ENCODE measurements at places on chromosomes 6 and 20.

DNA sequence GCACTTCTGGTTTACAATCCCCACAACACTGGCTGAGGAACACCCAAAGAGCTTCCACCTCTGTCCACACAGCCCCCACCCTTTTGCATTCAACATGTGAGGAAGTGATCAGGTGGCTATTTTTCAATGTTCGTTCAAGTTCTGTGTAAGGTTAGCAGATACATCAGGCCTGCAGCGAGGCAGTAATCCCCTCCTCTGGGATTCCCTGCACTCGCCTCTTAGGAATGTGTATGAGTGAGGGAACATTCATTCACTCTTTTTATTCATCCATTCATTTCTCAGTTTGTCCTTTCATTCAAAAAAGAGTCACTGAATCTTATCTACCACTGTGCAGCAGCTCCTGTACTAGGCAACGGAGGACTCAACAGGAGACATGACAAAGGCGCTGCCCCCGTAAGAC is 236.4 kb upstream of the PRDM1 start:
- no peak for DNase-seq

GRCh38 chr6:24692003-24692402 is 25.1 kb downstream of the ACOT13 start:
- no peak for DNase-seq

DNA sequence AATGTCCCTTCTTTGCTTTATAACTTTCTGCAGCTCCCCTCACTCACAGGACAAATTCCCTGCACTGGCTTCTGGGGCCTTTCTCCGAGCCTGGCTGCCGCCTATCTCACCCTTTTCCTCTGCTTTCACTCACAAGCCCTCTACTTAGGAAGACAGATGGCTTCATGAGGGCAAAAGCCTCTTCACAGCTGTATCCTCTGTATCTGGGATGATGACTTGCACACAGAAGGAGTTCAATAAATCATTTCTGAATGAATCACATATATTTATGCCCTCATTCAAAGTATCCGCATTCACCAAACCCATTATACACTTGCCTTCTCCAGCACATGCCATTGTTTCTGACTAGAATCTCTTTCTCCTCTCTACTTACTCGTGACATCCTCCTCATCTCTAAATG is 159.0 kb upstream of the RIPOR2 start:
- no peak for DNase-seq

DNA sequence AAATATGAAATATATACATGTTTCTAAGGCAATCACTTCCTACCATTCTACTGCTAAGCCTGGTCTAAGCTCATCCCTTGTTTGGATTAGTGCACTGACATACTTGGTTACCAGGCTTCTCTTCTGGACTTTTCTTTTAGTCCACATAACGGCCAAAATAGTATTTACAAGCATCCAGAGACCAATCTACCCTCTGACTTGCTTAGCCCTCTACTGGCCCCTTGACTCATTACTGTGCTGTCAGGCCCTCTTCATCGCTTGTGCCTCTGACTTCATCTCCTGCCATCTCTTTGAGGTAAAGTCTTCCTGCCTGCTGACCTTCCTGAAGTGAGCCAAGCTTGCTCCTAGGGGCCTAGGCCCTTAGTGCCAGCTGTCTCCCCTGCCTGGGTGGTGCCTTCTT is 35.1 kb downstream of the TULP4 start:
- DNase-seq = no peak

- DNase-seq = no peak
Observed at GRCh38 chr20:7610681-7611080, 329.6 kb downstream of the HAO1 start.

GRCh38 chr6:134123666-134124208 is 71.3 kb upstream of the SLC2A12 start:
- DNase-seq = no peak

- no peak for DNase-seq
Observed at GRCh38 chr6:56640374-56640773, 2.3 kb downstream of the DST start.

DNA sequence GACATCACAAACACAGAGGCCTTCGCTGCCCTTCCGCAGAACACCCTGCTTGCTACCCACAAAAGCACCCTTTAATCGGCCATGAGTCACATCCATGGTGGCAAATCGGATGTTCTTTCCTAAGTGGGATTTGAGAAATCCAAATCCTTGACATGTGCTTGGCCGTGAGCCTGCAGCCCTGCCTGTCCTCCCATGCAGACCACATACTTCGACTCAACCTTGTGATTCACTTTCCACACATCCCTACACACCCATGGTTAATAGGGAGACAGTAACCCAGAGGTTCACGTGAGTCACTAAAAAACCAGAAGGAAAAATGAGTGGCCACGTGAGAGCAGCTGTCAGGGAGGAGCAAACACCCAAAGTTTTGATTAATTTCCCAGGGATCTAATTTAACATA is 19.4 kb downstream of the RAMACL start:
- DNase-seq = no peak

GRCh38 chr20:4099905-4100675 is 84.7 kb upstream of the RNF24 start:
- DNase-seq = no peak

GRCh38 chr20:2149507-2149906 is 47.9 kb downstream of the STK35 start:
- DNase-seq = no peak

GRCh38 chr20:45037050-45037449 is 63.9 kb downstream of the KCNS1 start:
- DNase-seq = no peak

DNA sequence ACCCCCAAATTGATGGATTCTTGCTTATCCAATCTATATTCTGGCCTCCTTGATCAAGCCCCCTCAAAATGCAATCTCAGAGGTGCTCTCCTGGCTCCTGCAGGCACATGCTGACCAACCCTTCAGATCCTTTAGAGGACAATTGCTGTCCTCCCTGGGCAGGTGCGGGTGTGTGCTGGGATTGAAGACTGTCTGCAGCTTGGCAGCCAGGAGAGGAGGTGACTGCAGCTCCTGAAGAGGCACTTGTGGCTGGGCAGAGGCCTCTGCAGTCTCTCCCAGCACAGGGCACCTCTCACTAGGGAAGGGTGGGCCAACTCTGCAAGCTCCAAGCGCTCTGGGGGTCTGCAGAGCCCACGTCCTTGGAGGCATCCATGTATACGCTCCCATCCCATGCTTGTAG is 28.5 kb downstream of the SUMO4 start:
- DNase-seq = no peak

DNA sequence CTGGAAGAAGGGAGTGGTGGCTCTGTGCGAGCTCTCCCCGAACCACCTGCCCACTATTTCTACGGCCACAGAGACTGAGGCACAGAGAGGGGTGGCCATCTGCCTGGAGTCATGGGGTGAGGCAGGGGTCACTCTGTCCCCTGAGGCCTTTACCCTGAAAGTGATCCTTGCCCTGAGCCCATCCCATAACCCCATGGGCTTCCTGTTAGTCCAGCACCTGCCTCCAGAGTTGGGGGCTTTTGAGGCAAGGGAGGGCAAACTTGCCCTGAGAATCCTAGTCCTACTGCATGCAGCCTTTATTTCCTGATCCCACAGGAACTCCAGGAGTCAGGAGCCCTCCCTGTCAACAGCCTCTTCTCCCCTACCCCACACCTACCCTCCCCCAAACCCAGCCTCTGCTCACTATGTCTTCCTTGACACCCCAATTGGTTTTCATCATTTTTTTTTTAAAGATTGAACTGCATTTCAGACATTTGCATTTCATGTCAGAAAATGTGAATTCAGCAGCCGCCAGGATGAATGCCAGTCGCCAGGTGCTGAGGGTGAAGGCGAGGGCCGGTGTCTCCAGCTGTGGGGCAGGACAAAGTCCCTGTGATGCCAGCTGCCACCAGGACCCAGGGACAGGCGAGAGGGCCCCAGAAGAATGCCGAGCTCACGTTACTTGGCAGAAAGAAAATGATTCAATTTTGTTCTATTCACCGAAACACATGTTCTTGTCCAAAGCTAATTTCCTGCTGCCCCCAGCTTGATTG is 47.6 kb upstream of the NNAT start:
- no peak for DNase-seq

DNA sequence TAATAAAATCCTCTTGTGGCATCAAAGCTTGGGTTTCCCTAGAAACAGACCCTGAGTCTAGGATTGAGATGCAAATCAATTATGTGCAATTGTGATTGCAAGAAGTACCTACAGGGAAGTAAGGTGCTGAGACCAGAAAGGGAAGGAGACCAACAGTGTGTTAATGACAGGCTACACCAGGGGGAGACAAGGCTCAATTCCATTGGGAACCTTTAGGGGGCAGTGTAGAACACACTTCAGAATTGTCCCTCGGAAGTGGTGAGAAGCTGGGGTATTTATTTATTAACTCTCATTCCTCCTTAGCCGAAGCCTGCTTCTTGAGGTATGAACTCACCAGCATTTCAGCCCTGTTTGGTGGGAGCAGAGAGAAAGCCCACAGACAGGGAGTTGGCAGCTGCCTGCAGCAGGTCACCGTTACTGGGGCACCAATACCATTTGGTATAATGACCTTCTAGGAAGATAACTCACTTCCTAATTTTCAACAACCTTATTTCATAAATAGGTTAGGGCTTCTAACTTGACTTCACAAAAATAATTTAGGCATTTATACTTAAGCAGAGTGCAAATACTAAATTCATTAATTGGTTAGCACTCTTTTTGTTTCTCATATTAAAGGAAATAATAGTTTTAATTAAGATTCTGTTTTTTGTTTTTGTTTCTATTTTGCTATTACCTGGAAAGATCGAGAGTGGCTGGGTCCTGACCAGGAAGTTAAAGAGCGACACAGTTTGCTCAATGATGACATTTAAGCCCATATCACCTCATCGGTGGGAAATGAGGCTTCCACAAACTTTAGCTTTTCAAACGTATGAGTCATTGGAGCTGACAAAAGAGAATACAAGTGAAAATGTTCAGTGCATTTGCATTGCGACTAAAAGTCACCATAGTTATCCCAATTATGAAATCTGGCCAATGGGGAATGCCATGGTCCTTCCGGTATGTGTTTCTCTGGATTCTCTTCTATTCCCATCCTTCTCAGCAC is 94.8 kb downstream of the BTBD3 start:
- DNase-seq = no peak

- no peak for DNase-seq
Observed at GRCh38 chr20:32116079-32116521, 6.6 kb downstream of the TM9SF4 start.

- DNase-seq = no peak
Observed at GRCh38 chr20:57062241-57062640, 204.2 kb downstream of the BMP7 start.

- no peak for DNase-seq
Observed at GRCh38 chr6:166286839-166287271, 21.3 kb downstream of the PRR18 start.

- DNase-seq = no peak
Observed at GRCh38 chr6:50288881-50289280, 239.2 kb upstream of the DEFB112 start.

- DNase-seq = no peak
Observed at GRCh38 chr6:155442562-155442961, 13.1 kb downstream of the NOX3 start.

GRCh38 chr6:28807682-28808280 is 116.0 kb downstream of the TRIM27 start:
- no peak for DNase-seq

DNA sequence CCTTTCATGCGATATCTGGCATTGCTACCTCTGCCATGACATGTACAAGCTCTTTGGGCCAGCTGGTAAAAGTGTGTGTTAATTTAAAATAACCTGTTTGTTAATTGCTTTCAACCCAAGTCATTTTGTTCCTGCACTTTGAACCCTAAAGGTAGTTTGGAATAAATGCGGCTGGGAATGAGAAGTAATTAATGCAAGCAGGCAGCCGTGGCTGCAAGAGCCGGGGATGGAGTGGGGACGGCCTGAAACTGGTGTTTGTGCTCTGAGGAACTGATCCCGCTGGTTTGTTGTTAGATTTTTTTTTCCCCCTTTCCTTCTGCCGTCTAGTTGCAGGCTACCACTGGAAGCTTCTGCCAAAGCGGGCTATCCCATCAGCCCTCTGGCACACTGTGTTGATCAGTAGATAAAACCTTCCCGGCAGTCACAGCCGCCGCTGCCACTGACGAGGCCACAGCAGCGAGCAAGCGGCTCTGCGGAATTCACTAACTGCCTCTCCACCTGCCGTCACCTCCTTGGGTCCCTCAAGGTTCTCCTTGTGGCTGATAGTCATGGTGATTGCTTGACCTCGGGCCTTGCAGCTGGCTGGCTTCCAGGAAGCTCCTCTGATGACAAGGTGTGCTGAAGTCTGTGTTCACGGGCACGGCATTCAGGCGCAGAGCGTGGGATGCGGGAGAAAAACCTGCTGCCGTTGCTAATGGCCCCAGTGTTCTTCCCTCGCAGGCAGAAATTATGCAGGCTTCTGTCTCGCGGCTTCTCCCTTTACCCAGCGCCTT is 315.9 kb downstream of the TFAP2A start:
- no peak for DNase-seq

- no peak for DNase-seq
Observed at GRCh38 chr6:39453241-39453640, 130.7 kb upstream of the KCNK16 start.

GRCh38 chr20:61940491-61940890 is 125.2 kb downstream of the TAF4 start:
- DNase-seq = no peak

DNA sequence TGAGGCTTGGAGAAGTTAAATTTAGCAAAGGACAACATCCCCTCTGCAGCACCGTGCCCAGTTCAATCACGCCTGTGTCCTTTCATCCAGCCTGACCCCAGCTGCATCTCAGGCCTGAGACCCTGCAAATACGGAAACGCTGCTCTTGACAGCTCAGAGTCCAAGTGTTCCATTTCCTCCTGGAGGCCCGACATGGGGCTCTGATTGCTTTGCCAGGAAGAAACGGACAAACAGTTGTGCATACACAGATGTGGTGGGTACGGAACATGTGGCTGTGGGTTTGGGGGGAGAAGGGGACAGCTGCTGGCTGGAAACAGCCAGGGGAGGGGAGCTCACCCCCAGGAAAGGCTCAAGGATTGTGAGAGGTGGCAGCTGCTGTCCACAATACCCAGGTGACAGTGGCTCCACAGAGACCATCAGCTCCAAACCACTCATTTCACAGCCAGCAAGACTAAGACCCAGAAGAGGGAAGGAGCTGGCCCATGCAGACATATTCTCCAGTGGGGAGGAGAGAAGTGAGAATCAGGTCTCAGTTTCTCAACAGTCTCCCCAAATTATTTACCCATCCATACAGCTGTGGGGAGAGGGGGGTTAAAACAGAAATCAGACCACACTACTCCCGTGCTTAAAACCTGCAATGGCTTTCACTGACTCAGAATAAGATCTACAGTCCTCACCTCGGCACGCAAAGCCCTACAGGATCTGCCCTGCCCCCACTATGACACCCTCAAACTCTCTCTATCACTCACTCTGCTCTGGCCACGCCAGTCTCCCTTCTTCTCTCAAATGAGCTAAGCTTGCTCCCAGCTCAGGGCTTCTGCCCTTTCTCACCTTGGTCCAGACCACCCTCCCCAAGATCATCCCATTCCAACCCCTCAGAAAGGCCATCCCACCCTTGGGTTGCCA is 89.1 kb downstream of the PREX1 start:
- no peak for DNase-seq

Measured in activated CD4-positive, CD25-positive, alpha-beta regulatory T cell (primary cell).